Right renal pelvis (tissue), 4 donors: ENCODE measurements at places on chromosomes 4 and X.
A peak's percentile ranks its signal among the peaks of the same experiment; 100 is the strongest.

DNA sequence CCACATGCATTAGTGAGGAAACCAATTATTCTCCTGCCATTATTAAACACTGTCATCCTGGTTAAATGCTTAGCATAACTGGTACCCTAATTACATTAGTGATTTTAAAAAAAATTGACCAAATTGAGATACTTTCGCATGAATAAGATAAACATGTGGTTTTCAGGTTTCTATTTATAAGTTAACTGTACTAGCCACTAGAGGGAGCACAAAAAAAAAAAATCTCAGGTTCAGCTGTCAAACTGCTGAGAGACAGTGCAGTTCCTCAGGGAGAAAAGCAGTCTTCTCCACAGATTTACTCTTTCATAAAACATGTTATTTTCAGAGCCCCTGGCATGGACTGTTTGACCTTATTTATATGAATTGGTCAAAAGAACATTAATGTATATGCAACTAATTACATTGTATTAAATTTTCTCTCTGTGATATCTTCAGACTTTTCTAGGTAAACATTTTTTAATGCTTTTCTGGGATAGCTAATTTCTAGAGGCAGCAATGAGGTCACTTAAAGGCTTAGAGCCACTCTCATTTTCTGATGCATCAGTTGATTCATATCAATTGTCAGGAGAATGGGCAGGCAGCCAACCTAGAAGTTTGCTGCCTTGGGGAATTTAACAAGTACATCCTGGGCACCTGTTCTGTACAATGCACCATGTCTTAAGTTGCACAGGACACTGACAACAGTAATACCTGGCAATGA lies 167.5 kb downstream of the CDS1 start:
- peak; percentile 27 for DNase-seq

DNA sequence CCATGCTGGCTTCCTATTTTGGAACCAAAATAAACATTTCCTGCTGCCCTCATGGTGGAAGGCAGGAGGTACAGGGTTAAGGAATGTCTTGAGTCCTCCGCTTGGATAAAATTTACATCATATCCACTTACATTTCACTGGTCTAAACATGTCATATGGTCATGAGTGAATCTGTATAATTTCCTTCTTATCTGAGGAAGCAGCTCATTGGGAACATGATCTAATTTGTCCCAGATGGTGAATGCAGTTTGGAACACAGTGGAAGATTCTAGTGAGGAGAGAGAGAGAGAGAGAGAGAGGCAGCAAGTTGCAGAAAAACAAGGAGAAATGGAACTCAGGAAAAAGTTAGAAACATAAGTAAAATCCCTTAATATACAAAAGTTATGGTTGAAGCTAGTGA lies 46.8 kb downstream of the MXRA5 start:
- no peak for DNase-seq

DNA sequence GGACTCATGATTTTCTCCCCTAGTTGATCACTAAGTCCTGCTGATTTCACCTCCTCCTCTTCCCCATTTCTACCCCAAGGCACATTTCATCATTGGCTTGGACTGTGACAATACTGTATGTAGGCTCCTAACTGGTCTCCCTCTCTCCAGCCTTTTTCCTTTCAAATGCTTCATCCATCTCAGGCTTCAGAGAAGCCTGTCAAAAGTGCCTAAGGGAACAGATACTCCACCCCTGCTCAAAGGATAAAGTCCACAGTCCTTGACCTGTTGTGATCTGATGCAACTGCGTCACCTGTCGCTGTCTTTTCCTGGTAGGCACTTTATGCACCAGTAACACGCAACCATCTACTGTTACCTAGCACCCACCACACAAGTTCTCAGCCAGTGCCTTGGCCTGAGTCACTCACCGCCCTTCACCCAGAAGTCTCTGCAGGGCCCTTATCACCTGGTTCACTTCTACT lies 12.8 kb downstream of the SCARB2 start:
- DNase-seq, result no peak

- DNase-seq, result no peak
Observed at GRCh38 chrX:13167481-13168231, 123.2 kb upstream of the FAM9C start.

- DNase-seq, result no peak
Observed at GRCh38 chr4:148266921-148267320, 175.3 kb downstream of the NR3C2 start.

GRCh38 chrX:24463077-24463476 lies 2.0 kb upstream of the PDK3 start:
- no peak for DNase-seq

GRCh38 chr4:173488656-173489055 lies 41.4 kb downstream of the HAND2 start:
- no peak for DNase-seq

GRCh38 chrX:11528623-11529022 lies 137.1 kb downstream of the ARHGAP6 start:
- no peak for DNase-seq

GRCh38 chr4:164572877-164573279 lies 181.1 kb upstream of the SMIM31 start:
- no peak for DNase-seq

DNA sequence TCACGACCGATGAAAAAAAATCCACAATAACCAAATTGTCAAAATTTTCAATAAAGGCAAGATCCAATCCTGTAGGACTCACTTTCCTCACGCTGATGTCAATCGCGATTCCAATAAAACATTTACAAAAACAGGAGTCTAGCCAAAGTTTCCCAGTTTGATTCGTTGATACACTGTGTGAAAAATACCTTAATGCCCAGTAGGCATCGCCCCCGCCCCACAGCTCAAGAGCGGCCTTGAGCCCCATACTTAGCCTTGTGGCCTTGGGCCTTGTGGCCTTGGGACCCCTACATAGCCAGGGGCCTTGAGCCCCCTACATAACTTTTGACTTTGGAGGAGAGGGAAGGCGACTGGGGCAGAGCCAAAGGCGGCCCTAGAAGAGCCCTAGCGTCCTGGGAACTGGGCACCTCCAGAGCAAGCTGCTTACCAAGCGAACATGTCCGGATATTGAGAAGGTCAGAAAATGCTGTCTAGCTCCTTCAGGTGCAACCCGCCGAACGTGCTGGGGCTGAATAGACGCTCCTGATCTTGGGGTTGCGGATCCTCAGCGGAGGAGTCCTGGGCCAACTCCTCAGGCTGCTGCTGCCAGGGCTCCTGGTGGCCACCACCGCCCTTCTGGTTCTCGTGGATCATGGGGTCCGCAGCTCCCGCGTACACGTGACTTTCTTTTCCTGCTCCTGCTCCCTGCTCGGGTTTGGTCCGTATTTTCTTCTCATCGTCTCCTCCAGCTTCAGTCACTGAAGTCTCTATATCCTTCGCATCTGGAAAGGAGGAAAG lies 62.9 kb downstream of the RHOXF2B start:
- no peak for DNase-seq

DNA sequence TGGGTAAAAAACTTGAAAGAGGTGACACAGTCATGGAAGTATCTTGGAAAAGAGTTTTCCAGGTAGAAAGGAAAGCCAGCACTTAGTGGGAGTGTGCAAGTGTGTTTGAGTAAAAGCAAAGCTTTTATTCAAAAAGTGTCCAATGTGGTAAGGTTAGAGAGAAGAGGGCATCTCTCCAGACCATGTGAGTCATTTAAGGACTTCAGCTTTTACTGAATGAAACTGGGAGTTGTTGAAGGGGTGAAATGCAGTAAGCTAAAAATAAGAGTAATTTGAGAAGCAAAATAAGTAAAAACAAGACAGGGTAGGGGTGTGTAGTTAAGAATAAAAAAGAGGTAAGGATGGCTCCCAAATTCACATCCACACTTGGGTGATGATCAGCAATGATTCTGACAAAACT lies 238.9 kb downstream of the SLC7A11 start:
- no peak for DNase-seq

DNA sequence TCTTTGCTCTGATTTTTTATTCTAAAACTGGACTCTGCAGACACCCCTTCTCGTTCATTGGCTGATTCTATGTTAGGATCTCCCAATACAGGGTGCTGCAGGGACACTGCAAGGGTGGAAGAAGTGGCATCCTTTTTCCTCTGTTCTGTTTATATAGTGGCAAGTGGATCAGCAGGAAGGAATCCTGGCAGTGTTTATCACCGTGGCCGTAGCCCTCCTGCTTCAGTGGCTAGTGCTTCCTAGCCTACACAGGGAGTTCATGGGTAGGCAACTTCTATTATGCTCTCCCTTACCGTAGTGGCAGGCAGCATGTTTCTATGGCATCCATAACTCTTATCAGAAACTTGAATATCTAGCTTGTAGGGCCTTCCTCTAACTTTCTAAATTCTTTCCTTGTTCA lies 6.4 kb upstream of the AP1AR start:
- DNase-seq, result no peak

GRCh38 chr4:78811034-78811433 lies 34.9 kb downstream of the BMP2K start:
- no peak for DNase-seq

DNA sequence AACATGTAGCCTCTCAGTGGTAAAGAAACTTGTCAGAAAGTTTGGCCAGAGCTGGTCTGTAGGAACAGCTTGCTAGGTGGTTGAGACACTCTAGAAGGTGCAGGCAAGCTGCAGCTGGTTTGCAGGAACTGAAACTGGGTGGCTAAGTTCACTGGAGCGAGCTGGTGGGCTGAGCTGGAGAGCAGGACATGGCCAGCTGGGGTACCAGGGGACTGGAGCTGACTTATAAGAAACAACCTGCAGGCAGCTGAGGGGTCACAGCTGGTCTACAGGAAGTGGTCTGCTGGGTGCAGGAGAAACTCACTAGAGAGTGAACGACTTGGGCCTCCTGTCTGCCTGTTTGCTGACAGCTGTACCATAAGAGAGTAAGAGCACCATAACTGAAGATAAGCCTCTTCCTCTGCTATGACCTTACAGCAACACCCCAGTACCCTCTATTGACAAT lies 157.1 kb upstream of the LNX1 start:
- no peak for DNase-seq

DNA sequence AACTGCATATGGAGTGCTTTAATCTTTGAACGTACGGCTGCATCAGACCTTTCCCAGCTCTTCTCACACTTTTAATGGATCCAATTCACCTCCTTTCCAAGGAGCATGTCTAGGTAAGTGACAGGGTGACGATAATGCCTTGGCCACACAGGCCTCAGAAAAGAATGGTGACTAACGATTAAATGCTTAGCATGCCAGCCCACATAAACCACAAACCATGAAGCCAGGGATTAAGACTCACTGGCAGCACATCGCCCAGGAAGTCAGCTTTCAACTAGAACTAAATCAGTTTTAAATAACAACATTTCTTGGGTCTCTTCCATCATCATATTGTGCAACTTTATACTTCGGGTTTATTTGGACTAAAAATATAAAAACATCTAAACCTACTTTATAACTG lies 28.7 kb downstream of the INPP4B start:
- no peak for DNase-seq

GRCh38 chrX:11704725-11705495 lies 39.2 kb upstream of the ARHGAP6 start:
- no peak for DNase-seq

DNA sequence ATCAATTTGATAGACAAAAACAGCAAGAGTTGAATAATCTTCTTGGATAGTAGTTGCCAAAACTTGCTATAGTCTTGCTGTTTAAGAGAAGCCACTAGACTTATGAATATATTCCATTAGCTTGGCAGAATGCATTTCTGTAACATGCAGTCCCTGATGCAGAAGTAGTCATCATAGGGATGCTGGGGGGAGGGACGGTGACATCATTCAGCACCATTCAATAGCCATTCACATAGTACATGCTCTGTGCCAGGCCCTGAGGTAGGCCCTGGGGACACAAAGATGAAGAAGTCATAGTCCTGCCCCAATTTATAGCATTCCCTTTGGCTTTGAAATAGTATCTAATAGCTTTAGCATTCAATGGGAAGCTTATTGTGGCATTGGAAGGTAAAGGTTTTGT lies 185.5 kb upstream of the AFF2 start:
- no peak for DNase-seq

- no peak for DNase-seq
Observed at GRCh38 chr4:8155660-8156421, 2.8 kb downstream of the ABLIM2 start.

DNA sequence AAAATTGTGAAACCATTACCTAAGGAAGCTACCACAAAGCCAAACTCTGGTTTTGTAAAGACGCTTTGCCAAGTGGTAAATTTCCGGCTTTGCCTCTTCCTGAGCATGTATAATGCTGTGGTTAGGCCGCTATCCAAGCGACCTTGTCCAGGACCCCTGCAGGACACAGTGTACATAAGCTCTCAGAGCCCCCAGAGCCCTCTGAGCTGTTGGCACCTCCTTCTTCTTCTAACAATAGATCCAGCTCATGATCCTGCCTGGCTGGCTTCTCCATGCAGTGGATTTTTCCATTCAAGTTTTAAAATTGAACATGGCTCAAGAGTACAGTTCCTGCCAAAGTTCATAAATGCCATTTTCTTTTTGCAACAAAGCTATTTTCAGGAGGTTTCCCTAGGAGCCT lies 326.7 kb downstream of the MAPK10 start:
- DNase-seq, result no peak

GRCh38 chrX:9905288-9905687 lies 61.9 kb upstream of the CLDN34 start:
- DNase-seq, result no peak

DNA sequence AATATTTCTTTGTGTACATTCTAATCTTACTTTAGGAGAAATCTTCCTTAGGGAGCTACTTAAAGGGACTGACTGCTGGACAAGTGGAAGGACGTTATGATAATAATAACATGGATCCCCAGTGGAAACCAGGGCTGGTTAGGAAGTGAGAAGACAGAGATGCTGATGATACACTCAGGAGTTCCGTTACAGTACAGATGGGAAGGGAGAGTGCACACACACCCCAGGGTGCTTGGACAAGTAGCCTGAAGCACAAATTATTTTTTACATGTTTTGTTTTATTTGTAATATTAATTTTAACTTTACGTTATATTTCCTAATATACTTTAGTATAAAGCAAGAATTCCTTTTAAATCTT lies 84.1 kb downstream of the BMPR1B start:
- DNase-seq, result no peak
